Upper lobe of left lung (tissue), 6 donors: ENCODE measurements at places on chromosomes 11 and 22. TPM values are rescaled to one million over a fixed set of nuclear protein-coding genes. Genes with fewer than 3 reads are reported as not detected.

LYVE1 gene
- 31.8 TPM for total RNA-seq

NPTXR gene
- total RNA-seq, result 3.0 TPM

SLC22A8 gene
- total RNA-seq, result not detected

LRRN4CL gene
- 1.4 TPM for total RNA-seq

DNA sequence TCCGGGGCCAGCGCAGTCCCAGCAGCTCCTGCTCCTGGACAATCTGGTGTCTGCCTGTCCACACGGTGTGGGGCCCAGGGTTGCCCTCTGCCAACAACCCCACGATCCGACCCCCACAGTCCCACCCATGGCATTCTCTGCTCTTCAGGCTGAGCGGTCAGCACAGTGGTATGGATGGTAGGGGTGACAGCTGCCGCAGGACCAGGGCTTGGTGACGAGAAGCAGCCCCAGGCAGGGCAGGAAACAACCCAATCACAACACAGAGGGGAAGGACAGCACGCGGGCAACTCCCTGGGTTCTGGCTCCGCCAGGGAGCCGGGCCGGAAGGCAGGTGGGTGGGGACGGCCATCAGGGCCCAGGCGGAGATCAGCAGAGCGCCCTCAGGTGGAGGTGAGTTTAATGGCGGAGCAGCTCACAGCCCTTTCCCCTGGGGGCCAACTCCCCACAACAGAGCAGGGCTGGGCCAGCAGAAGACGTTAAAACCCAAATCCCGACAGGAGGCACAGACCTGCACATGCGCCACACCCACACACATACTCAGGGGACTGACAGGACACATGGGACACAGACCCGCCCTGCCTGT lies 5.3 kb upstream of the CHADL start:
- no peaks in the 10 kb centered on the region for H3K4me1 ChIP-seq
- peaks cover 12% of the 10 kb centered on the region for H3K36me3 ChIP-seq
- H3K27ac ChIP-seq, result no peak overlapping the region
- no peaks in the 10 kb centered on the region for H3K27me3 ChIP-seq

DNA sequence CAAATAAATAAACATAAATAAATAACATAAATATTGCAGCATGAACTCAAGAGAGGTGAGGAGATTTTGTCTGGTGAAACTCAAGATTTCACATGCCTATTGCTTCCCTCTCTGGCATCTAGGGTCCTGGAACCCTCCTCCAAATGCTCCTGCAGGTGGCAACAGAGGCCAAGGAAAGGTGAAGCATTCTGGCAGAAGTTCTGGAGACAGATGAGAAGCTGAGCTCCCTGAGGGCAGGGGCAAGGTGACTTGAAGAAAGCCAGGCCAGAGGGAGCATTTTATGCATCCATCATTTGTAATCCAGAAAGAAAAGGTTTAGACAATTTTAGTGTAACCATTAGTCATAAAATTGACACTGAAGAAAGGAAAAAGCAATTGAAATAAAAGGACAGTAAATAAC lies 64.9 kb downstream of the ENDOD1 start:
- peaks cover 29% of the 10 kb centered on the region for H3K4me1 ChIP-seq
- no peak overlapping the region for H3K4me3 ChIP-seq
- no peak overlapping the region for H3K27ac ChIP-seq

- no peaks in the 10 kb centered on the region for H3K27me3 ChIP-seq
- no peak overlapping the region for H3K4me3 ChIP-seq
- peaks cover 66% of the 10 kb centered on the region for H3K4me1 ChIP-seq
- DNase-seq, result no peak
Measured at GRCh38 chr22:32811788-32812545, 10.5 kb downstream of the TIMP3 start.

GRCh38 chr11:27451244-27451965 lies 21.2 kb downstream of the LGR4 start:
- no peak overlapping the region for H3K27ac ChIP-seq
- H3K36me3 ChIP-seq, result no peaks in the 10 kb centered on the region
- no peak overlapping the region for H3K4me3 ChIP-seq
- H3K27me3 ChIP-seq, result no peaks in the 10 kb centered on the region
- no peak for DNase-seq

DNA sequence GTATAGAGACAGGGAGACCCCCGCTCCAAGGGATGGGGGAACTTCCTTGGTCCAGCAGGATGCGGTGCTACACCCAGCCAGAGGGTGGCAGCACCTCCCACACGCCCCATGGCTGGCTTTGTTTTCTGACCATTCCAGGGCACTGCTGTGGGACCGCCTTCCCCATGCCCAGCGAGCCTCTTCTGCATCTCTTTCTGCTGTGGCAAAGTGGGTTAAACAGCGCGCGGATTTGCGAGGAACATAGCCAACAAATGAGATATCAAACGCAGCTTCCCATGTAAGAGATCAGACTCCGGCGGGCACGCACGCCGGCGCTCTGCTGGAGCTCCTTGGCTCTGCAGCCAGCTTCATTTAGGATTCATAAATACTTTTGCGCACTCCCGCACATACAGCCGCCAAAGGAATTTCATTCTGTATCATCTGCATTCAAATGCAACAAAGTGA lies 485.8 kb upstream of the CADM1 start:
- H3K27me3 ChIP-seq, result no peaks in the 10 kb centered on the region
- no peaks in the 10 kb centered on the region for H3K4me1 ChIP-seq
- no peaks in the 10 kb centered on the region for H3K36me3 ChIP-seq
- H3K4me3 ChIP-seq, result no peak overlapping the region
- peak; percentile 37 for DNase-seq
- H3K27ac ChIP-seq, result no peak overlapping the region

- no peak overlapping the region for H3K4me3 ChIP-seq
- no peaks in the 10 kb centered on the region for H3K4me1 ChIP-seq
- no peaks in the 10 kb centered on the region for H3K36me3 ChIP-seq
Measured at GRCh38 chr11:115743719-115744118, 239.5 kb upstream of the CADM1 start.

- no peaks in the 10 kb centered on the region for H3K4me1 ChIP-seq
- no peak overlapping the region for H3K4me3 ChIP-seq
- H3K27ac ChIP-seq, result no peak overlapping the region
- no peak for DNase-seq
- no peaks in the 10 kb centered on the region for H3K36me3 ChIP-seq
- H3K27me3 ChIP-seq, result no peaks in the 10 kb centered on the region
Measured at GRCh38 chr11:78941226-78941851, 366.7 kb upstream of the NARS2 start.

DNA sequence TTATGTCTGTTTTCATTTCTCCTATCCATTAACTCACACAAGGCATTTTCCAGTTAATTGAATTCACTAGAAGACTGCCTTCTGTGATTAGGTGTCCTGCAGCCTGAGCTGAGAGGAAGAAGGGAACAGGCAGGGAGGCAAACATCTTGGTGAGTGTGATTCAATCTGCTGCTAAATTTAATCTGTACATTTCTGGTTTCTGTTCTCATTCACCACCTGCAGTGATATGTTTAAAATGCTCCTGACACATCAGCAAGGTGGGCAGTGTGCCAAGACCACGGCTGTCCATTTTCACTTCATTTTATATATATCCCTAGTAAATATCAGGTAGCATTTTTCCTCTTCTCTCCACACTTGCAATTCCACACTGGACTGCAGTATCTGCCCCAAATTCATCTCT lies 416.5 kb downstream of the TMEM135 start:
- no peaks in the 10 kb centered on the region for H3K36me3 ChIP-seq
- no peak overlapping the region for H3K4me3 ChIP-seq
- H3K27me3 ChIP-seq, result no peaks in the 10 kb centered on the region
- no peaks in the 10 kb centered on the region for H3K4me1 ChIP-seq

DNA sequence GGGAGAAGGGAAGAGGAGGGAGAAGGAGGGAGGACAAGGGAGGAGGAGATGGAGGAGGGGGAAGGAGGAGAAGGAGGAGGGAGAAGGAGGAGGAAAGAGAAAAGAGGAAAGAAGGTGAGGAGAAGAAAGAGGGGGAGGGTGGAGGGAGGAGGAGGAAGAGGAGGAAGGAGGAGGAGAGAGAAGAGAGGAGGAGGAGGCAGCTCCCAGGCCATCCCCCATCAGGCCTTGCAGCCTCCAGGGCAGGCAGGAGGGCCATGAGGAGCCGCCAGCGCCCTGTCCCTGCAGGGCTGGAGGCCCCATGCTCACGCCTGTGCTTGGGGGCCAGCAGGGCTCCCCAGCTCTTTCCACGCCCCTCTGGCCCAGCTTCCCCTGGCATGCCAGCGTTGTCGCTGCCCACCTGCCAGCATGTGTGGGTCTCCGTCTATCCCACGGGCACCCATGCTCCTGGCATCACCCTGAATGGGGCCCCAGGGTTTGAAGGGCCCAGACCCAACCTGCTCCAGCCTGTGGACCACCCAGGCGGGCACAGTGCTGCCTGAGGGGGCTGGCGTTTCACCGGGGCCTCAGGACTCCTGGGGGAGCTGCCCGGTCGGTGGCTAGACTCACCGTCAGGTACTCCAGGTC lies 5.2 kb downstream of the TSPAN32 start:
- H3K27ac ChIP-seq, result peak overlapping the region; percentile 80
- H3K4me3 ChIP-seq, result no peak overlapping the region
- H3K36me3 ChIP-seq, result no peaks in the 10 kb centered on the region
- peaks cover 52% of the 10 kb centered on the region for H3K4me1 ChIP-seq
- no peaks in the 10 kb centered on the region for H3K27me3 ChIP-seq

GRCh38 chr22:50169774-50170341 lies 673 bp upstream of the PANX2 start:
- H3K36me3 ChIP-seq, result no peaks in the 10 kb centered on the region
- peaks cover 11% of the 10 kb centered on the region for H3K4me1 ChIP-seq

DNA sequence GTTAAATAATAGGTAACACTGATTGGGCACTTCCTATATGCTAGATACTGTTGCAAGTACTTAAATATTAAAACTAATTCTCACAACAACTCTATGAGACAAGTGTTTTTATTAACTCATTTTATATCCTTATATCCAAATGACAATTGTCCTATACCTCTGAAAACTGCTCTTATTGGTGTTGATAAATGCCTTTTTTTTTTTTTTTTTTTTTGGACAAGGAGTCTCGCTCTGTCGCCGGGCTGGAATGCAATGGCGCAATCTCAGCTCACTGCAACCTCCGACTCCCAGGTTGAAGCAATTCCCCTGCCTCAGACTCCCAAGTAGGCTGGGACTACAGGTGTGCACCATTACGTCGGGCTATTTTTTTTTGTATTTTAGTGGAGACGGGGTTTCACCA lies 41.6 kb downstream of the MRTFA start:
- no peak overlapping the region for H3K27ac ChIP-seq
- peaks cover 24% of the 10 kb centered on the region for H3K4me1 ChIP-seq
- peak; percentile 50 for DNase-seq
- H3K27me3 ChIP-seq, result no peaks in the 10 kb centered on the region
- no peak overlapping the region for H3K4me3 ChIP-seq
- no peaks in the 10 kb centered on the region for H3K36me3 ChIP-seq

DNA sequence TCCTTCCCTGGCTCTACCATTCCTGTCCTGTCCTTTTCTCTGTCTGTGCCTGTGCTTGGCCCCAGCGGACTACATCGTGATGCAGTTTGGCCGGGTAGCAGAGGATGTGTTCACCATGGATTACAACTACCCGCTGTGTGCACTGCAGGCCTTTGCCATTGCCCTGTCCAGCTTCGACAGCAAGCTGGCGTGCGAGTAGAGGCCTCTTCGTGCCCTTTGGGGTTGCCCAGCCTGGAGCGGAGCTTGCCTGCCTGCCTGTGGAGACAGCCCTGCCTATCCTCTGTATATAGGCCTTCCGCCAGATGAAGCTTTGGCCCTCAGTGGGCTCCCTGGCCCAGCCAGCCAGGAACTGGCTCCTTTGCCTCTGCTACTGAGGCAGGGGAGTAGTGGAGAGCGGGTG lies 20.4 kb downstream of the TUB start:
- H3K4me3 ChIP-seq, result no peak overlapping the region
- peaks cover 13% of the 10 kb centered on the region for H3K36me3 ChIP-seq
- DNase-seq, result no peak
- H3K4me1 ChIP-seq, result no peaks in the 10 kb centered on the region

GRCh38 chr11:62501432-62501891 lies 45.1 kb downstream of the AHNAK start:
- H3K27ac ChIP-seq, result peak overlapping the region; percentile 73
- peak; percentile 46 for DNase-seq
- H3K4me3 ChIP-seq, result no peak overlapping the region
- peaks cover 52% of the 10 kb centered on the region for H3K4me1 ChIP-seq
- H3K36me3 ChIP-seq, result no peaks in the 10 kb centered on the region

DNA sequence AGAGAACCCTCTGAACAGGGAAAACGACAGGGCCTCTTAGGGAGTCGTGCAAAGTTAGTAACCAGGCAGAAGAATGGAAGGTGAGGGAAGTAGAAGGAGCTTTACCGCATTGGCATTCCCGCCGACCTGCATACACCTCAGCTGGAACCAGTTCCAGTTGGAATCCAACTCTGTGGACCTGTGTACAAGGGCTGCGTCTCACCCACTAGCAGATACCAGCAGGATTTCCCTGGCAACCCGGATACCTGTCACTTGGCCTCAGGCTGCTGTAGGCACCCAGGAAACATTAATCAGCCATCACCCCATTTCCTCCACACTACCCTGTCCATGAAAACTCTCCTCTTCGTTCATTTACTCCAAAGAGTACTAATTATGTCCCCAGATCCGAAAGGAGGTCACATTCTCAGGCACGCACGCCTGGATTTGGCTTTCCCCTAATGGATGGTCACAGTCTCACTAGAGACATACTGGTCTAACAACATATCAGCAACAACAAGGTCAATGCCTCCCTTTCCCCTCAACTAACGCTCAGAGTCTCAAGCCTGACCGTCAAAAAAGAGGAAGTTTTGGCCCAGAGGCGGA lies 842 bp downstream of the ARFGAP2 start:
- DNase-seq, result no peak
- H3K4me1 ChIP-seq, result peaks cover 29% of the 10 kb centered on the region
- H3K27ac ChIP-seq, result peak overlapping the region; percentile 97
- H3K27me3 ChIP-seq, result no peaks in the 10 kb centered on the region
- H3K36me3 ChIP-seq, result peaks cover 46% of the 10 kb centered on the region
- peak overlapping the region; percentile 97 for H3K4me3 ChIP-seq

DNA sequence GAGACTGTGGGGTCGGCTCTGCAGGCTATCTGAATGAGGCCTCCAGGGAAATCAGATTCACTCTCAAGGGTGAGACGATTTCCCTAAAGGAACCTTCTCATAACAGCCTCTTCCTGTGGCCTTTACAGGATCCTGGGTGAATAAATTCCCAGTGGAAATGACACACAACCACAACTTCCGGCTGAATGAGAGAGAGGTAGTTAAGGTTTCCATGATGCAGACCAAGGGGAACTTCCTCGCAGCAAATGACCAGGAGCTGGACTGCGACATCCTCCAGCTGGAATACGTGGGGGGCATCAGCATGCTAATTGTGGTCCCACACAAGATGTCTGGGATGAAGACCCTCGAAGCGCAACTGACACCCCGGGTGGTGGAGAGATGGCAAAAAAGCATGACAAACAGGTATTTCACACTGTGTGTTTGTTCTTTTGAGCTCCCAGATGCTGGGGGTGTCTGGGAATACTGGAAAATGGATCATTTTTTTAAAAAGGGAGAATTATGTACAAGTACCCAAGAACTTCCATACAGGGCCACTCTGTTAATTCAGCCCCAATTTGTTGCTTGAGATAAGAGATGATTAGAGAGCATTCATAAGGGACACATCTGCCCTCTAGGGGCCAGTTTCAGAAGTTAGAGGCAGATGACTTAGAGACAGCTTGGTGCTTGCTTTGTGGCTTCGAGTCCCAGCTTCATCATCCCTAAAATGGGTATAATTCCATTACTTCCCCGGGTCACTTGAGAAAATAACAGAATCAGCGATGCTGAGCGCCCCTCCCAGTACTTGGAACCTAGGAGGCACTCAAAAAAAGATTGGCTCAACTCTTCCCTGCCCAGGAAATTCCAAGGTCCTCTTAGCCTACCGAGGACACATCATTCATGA lies 10.2 kb downstream of the SERPIND1 start:
- no peak overlapping the region for H3K27ac ChIP-seq
- no peaks in the 10 kb centered on the region for H3K27me3 ChIP-seq
- H3K4me3 ChIP-seq, result no peak overlapping the region
- peaks cover 27% of the 10 kb centered on the region for H3K36me3 ChIP-seq
- no peaks in the 10 kb centered on the region for H3K4me1 ChIP-seq
- DNase-seq, result no peak
